Liver (tissue), 10 donors: ENCODE measurements at places on chromosomes 16 and 17.
A peak's percentile ranks its signal among the peaks of the same experiment; 100 is the strongest.

- no peak overlapping the region for H3K4me3 ChIP-seq
- H3K27ac ChIP-seq: no peak overlapping the region
- H3K36me3 ChIP-seq: no peaks in the 10 kb centered on the region
- no peaks in the 10 kb centered on the region for H3K27me3 ChIP-seq
- H3K4me1 ChIP-seq: no peaks in the 10 kb centered on the region
- no peak for DNase-seq
These were observed 163.3 kb downstream of the XYLT1 start for GRCh38 chr16:17307504-17307903.

GRCh38 chr16:4674926-4675530 is 18.3 kb upstream of the NUDT16L1 start:
- no peak for DNase-seq
- H3K27ac ChIP-seq: peak overlapping the region; percentile 83
- H3K36me3 ChIP-seq: peaks cover 27% of the 10 kb centered on the region
- no peaks in the 10 kb centered on the region for H3K27me3 ChIP-seq

- no peak overlapping the region for H3K4me3 ChIP-seq
- no peak overlapping the region for H3K27ac ChIP-seq
- no peaks in the 10 kb centered on the region for H3K4me1 ChIP-seq
These were observed 32.0 kb downstream of the POLR3E start for GRCh38 chr16:22329199-22329695.

DNA sequence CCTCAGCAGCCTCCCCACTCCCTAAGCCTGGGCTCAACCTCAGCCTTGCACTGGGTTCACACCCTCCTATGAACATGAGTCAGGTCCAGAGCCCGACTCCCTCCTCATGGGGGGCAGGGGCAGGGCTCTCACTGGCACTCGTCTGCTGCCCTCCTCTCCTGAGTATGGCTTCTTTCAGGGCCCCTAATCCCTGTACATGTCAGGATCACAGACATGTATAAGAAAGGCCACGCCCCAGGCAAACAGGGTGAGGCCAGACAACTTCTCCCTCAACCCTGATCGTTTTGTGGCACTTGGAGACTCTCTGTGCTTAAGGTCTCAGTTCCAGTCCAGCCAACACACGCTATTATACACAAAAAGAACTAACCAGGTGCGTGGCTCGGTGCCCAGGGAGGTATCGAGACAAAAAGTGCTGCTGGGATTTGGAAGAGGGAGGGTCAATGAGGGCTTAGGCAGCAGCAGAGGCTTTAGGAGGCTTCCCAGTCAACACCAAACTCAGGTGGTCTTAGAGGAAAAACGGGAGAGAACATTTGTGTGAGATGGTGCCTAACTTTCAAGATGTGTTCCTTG is 45.2 kb downstream of the CMTM3 start:
- H3K4me3 ChIP-seq: no peak overlapping the region
- H3K36me3 ChIP-seq: no peaks in the 10 kb centered on the region
- peaks cover 4% of the 10 kb centered on the region for H3K4me1 ChIP-seq
- H3K27ac ChIP-seq: no peak overlapping the region
- no peak for DNase-seq

DNA sequence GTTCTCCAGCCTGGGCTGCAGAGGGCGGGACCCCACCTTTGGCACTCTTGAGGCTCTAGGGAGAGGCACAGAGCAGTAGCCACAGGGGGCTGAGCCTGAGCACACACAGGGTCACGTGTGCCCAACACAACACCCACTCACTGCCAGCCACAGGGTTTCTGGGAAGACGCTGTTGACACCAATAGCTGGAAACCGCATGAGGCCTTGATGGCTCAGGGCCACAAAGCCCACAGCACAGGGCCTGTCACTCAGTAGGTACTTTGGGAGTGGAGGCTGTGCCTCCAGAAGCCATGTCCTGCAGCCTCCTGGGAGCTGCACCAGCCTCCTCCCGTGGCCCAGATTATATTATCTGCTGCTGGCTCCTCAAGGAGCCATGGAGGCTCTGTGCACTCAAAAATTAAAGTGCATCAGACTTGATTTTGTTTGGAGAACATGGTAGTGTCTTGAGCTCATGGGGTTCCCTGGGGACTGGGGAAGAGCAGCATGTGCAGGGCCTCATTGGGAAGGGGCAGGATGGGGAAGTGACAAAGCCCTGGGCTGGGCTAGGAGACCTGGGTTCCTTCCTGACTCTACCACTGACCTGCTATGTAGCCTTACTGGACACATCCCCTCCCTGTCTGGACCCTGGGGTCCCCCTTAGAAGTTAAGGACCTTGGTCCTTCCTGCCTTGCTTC is 12.5 kb upstream of the SREBF1 start:
- H3K4me3 ChIP-seq: no peak overlapping the region
- peak overlapping the region; percentile 21 for H3K27ac ChIP-seq
- peaks cover 5% of the 10 kb centered on the region for H3K4me1 ChIP-seq
- no peak for DNase-seq
- no peaks in the 10 kb centered on the region for H3K27me3 ChIP-seq

DNA sequence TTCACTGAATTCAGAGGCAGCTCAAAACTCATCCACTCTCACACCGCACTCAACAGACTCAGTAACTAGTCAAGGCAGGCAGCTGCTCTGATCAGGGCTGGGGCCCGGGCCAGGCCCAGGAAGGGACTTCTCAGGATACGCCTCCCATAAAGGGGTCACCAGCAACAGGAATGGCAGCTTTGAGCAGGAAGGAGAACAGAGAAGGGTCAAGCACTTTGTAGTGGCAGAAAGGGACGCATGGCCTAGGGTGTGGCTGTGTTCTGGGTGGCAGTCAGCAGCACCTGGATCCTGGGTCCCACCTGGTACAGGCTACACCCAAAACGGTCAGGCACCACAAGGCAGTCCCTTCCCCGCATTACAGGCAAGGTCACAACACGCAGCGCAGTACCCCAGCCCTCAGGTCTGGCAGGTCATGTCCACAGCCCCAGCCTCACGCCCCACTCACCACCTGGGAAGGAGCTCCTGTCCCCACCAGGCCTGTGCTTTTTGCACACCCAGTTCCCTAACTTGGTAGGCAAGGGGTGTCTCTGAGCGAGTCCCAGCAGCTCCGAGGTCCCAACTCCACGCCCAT is 99.7 kb downstream of the ZNF778 start:
- peaks cover 19% of the 10 kb centered on the region for H3K4me1 ChIP-seq
- no peak overlapping the region for H3K27ac ChIP-seq
- H3K27me3 ChIP-seq: no peaks in the 10 kb centered on the region
- DNase-seq: no peak

DNA sequence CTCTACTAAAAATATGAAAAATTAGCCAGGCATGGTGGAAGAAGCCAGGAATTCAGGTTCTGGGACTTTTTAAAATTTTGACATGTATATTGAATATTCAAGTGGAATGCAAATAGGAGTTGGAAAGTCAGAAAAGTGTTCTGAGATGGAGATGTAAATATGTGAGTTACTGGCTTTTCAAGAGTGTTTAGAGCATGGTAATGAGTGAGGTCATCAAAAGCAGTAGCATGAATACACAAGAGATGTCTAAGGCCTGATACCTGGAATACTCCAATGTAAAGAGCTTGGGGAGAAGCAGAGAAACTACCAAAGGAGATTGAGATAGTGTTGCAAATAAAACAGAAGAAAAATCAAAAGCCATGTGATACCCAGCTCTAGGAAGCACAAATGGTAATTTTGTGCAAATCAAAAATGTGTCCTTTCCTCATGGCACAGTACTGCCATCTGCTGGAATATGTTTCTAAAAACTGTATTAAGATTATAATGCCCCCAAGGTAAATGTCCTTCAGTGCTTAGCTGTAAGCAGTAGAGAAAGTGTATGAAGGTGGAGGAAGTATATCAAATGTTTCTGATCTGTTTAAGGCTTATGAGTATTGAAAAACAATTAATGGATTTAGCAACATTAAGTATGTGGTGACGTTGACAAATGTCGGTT is 908.4 kb downstream of the KCNJ18 start:
- H3K27ac ChIP-seq: no peak overlapping the region
- no peak overlapping the region for H3K4me3 ChIP-seq
- H3K27me3 ChIP-seq: no peaks in the 10 kb centered on the region
- DNase-seq: no peak
- H3K4me1 ChIP-seq: no peaks in the 10 kb centered on the region

- peaks cover 6% of the 10 kb centered on the region for H3K4me1 ChIP-seq
- H3K27me3 ChIP-seq: no peaks in the 10 kb centered on the region
- H3K27ac ChIP-seq: no peak overlapping the region
- peaks cover 2% of the 10 kb centered on the region for H3K36me3 ChIP-seq
- no peak overlapping the region for H3K4me3 ChIP-seq
These were observed 4.1 kb upstream of the TMEM11 start for GRCh38 chr17:21218101-21218500.

- no peaks in the 10 kb centered on the region for H3K27me3 ChIP-seq
- H3K36me3 ChIP-seq: no peaks in the 10 kb centered on the region
- H3K27ac ChIP-seq: no peak overlapping the region
These were observed 27.3 kb upstream of the UBE2G1 start for GRCh38 chr17:4393806-4394205.

DNA sequence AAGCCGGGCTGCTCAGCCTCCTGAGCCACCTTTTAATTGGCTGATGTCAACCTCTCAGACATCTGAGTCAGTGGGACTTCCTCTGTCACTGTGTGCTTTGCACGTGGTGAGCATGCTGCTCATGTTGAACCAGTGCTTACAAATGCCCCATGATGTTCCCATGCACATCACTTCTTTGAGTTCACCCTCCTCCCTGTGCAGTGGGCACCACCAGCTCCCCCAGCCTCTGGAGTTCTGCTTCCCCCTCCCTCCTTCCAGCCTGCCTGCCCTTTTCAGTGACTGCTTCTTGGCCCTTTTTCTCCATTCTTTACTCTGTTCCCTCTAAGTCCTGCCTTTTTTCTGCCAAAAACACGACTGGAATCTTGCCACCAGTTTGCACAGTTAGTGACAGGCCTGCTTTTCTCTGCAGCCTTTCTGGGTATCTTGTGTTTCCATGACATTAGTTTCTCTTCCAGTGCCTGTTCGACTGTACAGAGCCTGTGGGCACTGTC is 41.6 kb downstream of the USP10 start:
- no peaks in the 10 kb centered on the region for H3K27me3 ChIP-seq
- H3K4me1 ChIP-seq: peaks cover 57% of the 10 kb centered on the region
- H3K4me3 ChIP-seq: no peak overlapping the region
- H3K27ac ChIP-seq: peak overlapping the region; percentile 44
- peaks cover 2% of the 10 kb centered on the region for H3K36me3 ChIP-seq

DNA sequence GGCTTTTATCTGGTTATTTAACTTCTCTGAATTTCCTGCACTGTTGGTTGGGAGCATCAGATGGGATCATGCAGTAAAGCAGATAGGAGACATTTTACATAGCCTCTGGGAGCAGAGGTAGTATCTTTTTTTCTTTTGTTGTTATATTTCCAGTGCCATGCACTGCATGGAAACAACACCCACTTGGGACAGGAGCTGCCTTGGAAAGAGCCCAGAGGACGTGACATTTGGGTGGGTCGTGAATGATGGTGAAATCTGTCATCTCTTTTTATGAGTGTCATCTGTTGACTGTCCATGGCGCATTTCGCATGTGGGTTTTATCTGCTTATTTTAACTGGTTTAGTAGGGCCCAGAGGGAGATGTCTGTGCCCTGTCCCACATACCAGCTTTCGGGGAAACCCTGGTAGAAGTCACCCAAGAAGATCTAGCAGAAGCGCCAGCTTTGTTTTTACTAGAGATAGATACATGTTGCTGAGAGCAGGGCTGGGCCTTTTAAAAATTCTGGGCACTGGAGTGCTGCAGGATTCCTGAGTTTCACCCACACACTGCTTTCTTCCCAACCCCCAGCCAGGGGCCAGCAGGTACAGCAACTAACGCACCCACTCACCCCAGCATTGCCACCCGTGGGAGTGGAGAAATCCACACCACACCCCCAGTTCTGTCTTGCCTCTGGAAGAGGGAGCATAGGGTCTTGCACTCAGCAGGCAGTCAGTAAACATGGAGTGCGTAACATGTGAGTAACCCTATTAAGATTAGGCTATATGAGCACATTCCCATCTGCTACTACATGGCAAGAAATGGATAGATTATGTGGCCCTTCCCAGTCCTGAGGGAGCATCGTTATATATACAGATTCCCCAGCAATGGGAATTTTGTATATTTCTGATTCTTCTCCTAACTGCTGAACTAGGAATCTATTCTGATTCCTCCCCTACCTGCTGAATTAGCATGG is 8.4 kb upstream of the TERF2 start:
- no peaks in the 10 kb centered on the region for H3K36me3 ChIP-seq
- H3K4me1 ChIP-seq: peaks cover 4% of the 10 kb centered on the region
- H3K27me3 ChIP-seq: no peaks in the 10 kb centered on the region
- H3K27ac ChIP-seq: no peak overlapping the region

DNA sequence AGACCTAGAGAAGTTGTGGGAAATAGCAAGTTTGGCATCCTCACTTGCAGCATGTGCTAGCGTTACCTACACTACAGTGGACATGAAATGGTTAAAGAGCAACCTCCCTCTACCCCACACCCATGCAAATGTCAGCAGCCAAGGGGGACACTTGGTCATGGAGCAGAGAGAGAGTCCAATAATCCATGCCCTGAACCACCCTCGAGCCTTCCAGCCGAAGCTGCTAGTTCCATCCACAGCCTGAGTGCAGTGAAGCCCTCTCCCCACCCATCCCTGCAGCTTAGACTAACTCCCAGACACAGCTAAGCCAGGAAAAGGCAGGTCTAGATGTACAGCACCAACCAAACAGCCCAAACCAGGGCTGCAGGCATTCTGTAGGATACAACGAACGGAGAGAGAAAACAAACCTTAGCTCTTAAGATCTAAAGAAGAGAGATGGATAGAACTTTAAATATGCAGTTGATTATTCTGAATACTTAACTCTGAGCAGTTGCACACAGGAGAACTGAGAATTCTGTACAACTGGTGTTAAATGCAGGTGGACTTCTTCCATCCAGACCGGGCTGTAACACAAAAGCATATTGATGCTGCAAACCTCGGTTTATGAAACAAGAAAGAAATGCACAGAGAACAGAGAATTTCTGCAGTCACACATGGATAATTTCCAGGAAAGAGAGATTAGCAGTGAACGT is 93.8 kb downstream of the SALL1 start:
- H3K27ac ChIP-seq: peak overlapping the region; percentile 67
- H3K27me3 ChIP-seq: no peaks in the 10 kb centered on the region
- no peaks in the 10 kb centered on the region for H3K36me3 ChIP-seq

- no peaks in the 10 kb centered on the region for H3K27me3 ChIP-seq
- H3K27ac ChIP-seq: no peak overlapping the region
- H3K4me1 ChIP-seq: peaks cover 3% of the 10 kb centered on the region
- no peaks in the 10 kb centered on the region for H3K36me3 ChIP-seq
These were observed 772 bp upstream of the CHCT1 start for GRCh38 chr17:60421273-60422161.

- DNase-seq: no peak
- no peaks in the 10 kb centered on the region for H3K27me3 ChIP-seq
- H3K36me3 ChIP-seq: peaks cover 12% of the 10 kb centered on the region
- H3K4me1 ChIP-seq: no peaks in the 10 kb centered on the region
These were observed 22.2 kb upstream of the NFATC3 start for GRCh38 chr16:68062910-68063393.

GRCh38 chr17:28908640-28909167 is 5.8 kb upstream of the DHRS13 start:
- no peak overlapping the region for H3K4me3 ChIP-seq
- peak overlapping the region; percentile 63 for H3K27ac ChIP-seq
- peaks cover 15% of the 10 kb centered on the region for H3K4me1 ChIP-seq
- DNase-seq: no peak
- peaks cover 43% of the 10 kb centered on the region for H3K36me3 ChIP-seq

GRCh38 chr16:62738666-62739460 is 702.6 kb upstream of the CDH8 start:
- H3K4me3 ChIP-seq: no peak overlapping the region
- H3K4me1 ChIP-seq: no peaks in the 10 kb centered on the region
- H3K36me3 ChIP-seq: no peaks in the 10 kb centered on the region
- DNase-seq: no peak
- H3K27ac ChIP-seq: no peak overlapping the region

- H3K4me1 ChIP-seq: peaks cover 87% of the 10 kb centered on the region
- DNase-seq: no peak
- H3K27me3 ChIP-seq: no peaks in the 10 kb centered on the region
- H3K27ac ChIP-seq: peak overlapping the region; percentile 78
- no peak overlapping the region for H3K4me3 ChIP-seq
These were observed 37.8 kb downstream of the YPEL2 start for GRCh38 chr17:59369031-59369975.
